ENCODE measurements at places on chromosomes 3 and 15.

- DNase-seq = no peak
These were observed 428.2 kb downstream of the NLGN1 start for GRCh38 chr3:173825730-173826129.

- DNase-seq = no peak
These were observed 533.5 kb downstream of the IGSF11 start for GRCh38 chr3:118501152-118501551.

- no peak for DNase-seq
These were observed 18.2 kb downstream of the VGLL4 start for GRCh38 chr3:11625376-11626083.

GRCh38 chr15:70243686-70244540 lies 146.2 kb upstream of the TLE3 start:
- DNase-seq = peak; percentile 16

DNA sequence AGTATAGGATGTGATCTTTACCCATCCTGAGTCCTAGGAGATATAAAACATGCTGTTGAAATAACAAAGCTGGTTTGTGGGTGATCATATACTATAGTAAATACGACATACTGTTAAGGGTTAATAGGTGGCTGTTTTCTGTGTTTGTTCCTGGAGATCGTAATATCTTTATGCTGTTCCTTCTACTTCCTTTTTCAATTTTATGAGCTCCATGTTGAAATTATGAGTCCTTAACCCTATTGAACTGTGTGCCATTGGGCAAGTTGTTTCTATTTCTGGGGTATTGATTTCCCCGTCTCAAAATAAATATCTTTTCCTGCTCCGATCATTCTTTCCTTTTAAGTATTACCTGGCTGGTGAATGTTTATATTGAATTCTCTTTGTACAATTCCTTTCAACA lies 115.1 kb downstream of the LPP start:
- DNase-seq = no peak

DNA sequence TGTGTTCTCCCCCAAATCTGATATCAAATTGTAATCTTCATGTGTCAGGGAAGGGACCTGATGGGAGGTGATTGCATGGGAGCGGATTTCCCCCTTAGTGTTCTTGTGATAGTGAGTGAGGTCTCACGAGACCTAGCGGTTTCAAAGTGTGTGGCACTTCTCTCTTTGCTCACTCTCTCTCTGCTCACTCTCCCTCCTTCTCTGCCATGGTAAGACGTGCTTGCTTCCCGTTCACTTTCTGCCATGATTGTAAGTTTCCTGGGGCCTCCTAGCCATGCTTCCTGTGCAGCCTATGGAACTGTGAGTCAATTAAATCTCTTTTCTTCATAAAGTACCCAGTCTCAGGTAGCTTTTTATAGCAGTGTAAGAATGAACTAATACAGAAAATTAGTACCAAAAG lies 30.6 kb upstream of the OR5H6 start:
- no peak for DNase-seq

- no peak for DNase-seq
These were observed 95.1 kb upstream of the MRPS22 start for GRCh38 chr3:139248593-139249255.

DNA sequence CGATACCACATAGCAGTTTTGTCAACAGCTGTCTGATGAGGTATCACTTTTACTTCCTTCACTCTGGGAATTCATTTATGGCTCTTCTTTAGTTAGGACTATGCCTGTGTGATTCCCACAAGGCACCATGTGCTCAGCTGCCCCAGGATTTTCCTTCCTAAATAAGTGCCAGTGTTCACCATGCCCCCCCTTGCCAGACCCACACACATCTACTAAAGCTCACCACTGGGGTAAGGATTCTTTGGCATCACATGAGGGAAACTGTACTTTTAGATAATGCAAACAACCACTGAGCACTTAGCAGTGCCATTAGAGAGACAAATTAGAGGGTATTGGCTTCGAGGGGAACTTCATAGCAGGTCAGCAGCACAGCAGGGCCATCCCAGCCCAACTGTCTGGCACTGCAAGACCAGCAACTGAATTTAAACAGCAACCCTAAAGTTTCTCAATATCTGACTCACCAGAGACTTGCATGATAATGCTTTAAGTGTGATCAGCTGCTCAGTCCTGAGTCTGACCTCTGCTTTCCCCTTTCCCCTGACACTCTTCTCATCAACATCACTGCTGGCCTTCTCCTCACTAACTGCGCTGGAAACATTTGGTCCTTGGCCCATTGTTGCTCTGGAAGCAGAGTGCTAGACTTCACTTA lies 114.3 kb downstream of the STAC start:
- DNase-seq = no peak

DNA sequence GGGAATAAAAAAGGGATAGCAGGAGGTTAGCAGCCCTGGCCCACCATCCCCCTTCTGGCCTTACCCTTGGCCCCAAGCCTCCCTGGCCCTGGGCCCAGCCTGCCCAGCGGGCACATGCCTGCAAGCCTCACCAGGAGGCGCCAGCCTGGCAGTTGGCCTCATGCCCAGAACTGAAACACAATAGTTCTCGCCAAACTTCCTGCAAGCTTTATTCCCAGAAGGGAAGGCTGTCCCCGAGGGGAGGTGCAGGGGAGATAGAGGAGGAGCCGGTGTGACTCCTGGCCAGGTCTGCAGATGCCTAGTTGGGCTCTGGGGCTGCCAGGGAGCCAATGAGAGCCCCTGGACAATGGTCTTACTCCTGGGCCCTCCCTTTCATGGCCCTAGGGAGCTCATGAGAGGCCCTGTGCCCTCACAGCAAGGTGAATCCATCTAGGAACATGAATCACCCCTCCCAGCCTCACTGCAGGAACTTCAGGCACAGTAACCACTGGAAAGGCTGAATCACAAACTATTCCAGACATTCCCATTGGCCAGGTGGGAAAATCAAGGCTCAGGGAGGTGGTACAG lies 4.0 kb downstream of the CCDC33 start:
- DNase-seq = peak; percentile 31

DNA sequence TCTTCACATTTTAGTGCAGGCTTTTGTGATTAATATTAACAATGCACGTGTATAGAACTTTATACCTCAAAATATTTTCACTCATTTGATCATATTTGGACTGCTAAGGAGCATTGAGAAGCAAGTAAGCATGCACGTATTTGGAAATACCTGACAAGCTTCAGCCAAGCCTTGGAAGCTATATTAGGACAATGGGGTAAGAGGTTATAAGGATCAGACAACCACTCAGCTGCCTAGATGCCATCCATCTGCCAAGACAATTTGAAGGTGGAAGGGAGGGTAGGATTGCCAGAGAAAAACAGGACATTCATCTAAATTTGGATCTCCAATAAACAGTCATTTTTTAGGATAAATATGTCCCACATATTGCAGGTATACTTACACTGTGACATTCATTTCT lies 394.9 kb upstream of the CFAP20DC start:
- peak; percentile 24 for DNase-seq

All from cerebellar cortex (tissue), 1 donor.